ENCODE measurements at places on chromosomes 7 and 10.

- DNase-seq, result no peak
Measured at GRCh38 chr10:77673101-77673500, 35.5 kb upstream of the KCNMA1 start.

GRCh38 chr10:118621304-118621942, 26.0 kb upstream of the PRLHR start:
- DNase-seq, result no peak

DNA sequence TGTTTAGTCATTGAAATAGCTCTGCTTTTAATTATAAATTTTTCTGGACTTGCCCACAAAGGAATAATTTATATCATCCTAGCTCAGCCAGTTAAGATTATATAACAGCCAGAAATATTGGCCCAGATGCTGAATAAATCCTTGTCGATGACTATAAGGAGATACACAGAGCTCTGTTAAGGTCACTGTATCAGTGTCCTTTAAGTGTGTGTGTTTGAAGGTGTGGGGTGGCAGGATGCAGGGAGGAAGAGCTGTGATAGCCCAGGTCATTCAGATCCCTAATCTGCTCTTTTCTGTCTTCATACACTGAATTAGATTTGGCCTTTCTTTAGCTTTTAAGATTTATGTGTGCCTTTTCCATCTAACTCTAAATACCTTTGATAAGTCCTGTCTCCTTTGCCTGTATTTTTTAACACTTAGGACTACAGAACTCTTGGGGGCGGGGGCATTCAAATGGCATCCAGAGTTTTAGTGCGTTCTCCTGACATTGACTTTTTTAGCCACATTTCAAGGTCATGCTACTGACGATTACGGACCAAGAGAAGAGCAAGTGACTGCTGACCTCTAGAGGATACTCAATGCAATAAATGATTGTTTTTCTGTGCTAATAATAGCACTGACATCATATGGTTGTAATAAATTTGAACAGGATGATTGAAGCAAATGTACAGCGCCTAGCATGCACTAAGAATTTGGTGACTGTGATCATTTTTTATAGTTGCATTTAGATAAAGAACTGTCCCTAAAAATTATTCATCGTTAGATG, 172.3 kb downstream of the CACNB2 start:
- DNase-seq, result peak; percentile 28

GRCh38 chr7:92244808-92245486, 767 bp downstream of the KRIT1 start:
- DNase-seq, result no peak

DNA sequence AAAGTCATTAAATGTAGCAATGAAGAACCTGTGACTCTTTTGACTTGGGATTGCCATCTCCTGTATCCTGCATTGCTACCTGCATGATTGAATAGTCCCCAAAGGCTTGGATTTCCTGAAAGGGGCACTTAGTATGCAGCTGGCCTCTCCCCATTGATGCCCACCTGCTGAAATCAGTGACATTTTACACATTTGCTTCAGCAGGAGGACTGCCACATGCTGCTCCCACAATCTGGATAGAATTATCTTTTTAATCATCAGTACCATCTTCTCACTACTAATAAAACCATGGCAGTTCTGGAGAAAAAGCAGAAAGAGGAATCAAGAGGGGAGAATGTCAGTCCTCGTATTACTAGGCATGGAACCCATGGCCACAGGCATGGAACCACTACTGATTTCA, 67.8 kb downstream of the SLC13A1 start:
- no peak for DNase-seq

Measured in AG08396 (cell line).